ENCODE measurements at places on chromosomes 1 and 21.

GRCh38 chr21:39670701-39671100 lies 58.0 kb downstream of the B3GALT5 start:
- no peak for DNase-seq

DNA sequence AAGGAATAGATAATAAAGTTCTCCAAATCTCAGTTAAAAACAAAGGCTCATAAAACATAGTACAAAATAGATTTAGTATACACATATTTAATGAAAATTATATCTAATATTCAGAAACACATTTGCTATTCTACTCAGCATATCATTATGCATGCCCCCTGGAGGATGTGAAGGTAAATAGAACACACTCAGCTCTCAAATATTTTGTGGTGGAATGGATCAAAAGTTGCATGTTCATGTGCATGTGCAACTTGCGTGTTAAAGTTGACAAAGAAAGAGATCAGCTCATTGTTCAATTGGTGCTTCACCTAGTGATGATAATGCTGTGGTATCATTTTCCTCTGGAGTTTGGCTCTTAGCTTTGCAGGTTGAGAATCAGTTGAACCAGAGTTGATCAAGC lies 4.9 kb upstream of the ZNF644 start:
- DNase-seq = no peak

DNA sequence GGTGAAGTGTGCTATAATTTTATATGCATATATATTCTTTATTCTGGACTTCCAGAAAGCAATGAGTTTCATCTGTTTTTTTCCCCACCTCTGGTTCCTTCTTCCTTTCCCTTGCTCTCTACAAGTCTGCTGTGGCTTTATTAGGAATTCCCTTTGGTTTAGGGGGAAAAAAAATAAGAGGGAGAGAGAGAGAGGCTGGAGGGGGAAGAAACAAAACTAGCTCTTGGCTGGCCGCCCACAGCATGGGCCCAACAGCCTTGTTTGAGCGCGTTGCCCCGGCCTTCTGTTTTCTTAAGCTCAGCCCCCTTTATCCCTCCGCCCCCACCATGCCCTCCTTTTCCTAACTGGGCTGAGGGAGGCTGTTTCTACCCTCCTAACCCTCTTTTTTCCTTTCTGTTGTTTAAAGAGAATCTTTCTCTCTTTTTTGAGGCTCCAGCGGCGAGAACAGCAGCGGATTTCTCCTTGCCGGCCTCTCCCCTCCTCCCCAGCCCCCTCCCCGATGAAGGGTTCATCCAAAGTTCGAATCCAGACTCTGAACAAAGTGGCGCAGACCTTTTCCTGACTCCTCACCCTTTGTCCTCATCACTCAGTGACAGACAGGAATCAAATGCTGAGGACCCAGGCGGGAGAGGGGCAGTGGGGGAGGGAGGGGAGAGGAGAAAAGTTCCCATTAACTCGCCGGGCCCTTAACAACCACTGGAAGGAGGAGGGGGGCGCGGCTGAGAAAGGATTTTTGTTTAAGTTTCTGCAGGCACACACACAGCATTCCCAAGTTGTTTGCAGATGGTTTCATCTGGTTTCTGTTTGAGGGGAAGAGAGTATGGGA lies 29.7 kb downstream of the PBX1 start:
- DNase-seq = no peak

DNA sequence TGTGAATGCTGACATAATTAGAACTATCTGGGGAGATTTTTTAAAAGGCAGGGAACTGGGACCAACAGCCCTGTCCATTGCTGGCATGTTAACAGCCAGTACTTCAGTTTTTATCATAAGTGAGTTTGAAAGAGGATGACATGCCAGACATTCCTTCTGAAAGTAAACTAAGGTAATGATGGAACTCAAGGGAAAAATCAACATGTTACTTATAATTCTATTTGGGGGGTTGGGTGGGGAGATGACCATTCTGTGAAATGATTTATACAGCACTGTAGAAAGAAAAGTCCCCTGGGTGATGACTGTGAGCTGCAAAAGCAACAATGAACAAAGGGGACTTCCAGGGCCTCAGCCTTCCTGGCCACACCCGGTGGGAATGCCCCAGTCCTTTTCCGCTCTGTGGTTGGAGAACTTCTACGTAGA lies 5.4 kb upstream of the LAMC2 start:
- DNase-seq = no peak

- DNase-seq = no peak
Observed at GRCh38 chr1:76802094-76802493, 65.2 kb upstream of the ST6GALNAC5 start.

GRCh38 chr1:195908121-195908520 lies 700.1 kb downstream of the KCNT2 start:
- no peak for DNase-seq

DNA sequence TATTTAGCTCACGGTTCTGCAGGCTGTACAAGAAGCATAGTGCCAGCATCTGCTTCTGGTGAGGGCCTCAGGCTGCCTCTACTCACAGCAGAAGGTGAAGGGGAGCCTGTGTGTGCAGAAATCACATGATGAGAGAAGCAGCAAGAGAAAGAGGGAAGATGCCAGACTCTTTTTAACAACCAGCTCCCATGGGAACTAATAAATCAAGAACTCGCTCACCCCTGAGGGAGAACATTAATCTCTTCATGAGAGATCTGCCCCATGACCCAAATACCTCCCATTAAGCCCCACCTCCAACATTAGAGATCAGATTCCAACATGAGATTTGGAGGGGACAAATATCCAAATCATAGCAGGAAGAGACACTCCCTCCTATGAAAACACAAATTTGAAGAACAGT lies 74.1 kb downstream of the OLFML2B start:
- no peak for DNase-seq

- no peak for DNase-seq
Observed at GRCh38 chr1:210698661-210699060, 370.0 kb downstream of the HHAT start.

DNA sequence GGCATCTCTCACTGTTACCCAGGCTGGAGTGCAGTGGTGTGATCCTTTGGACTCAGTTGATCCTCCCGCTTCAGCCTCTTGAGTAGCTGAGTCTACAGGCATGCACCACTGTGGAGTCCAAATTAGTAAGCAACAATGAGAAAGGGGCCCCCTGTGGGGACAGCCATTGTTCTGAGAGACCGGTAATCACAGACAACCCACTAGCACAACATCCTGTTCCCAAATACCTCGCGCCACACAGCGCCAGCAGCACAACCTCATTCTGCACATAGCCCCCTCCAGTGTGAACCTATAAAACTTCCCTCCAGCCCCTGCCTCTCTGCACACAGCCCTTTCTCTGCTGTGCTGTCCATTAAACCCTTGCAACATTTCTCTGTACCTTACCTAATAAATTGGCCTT lies 226.4 kb downstream of the DYRK1A start:
- DNase-seq = no peak

DNA sequence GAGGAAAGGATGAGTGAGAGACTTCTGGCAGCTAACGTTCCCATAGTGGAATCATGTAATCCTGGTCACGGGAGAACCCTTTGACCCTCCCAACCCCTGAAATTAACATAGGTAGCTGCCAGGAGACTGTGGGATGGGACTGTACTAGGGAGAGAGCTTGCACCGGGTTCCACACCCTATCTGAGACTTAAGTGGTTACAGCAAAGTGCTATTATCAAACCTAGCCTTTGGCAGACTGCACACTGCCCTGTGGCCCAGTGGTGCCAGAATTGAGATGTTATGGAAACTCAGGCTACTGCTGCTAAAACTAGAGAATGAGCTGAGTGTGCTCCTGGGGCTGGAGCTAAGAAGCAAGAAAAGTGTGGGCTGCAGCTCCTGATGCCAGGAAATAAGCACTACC lies 79.6 kb upstream of the PDC start:
- no peak for DNase-seq
